ENCODE measurements at places on chromosomes 11 and 22. TPM values are rescaled to one million over a fixed set of nuclear protein-coding genes. Genes with fewer than 3 reads are reported as not detected.

Gene KCNE3
- 0.08 TPM for total RNA-seq

Gene CARD18
- total RNA-seq: not detected

Gene MAPK8IP1
- total RNA-seq: 2.4 TPM

Gene NLRP14
- not detected for total RNA-seq

Gene C11orf97
- not detected for total RNA-seq

Gene SHISAL1
- total RNA-seq: not detected

Gene LMO2
- 0.61 TPM for total RNA-seq

Gene SERPING1
- total RNA-seq: not detected

Data from CD4-positive, alpha-beta T cell (primary cell).